ENCODE measurements at places on chromosomes 1 and 21.

GRCh38 chr1:17245816-17246325 is 3.0 kb upstream of the PADI3 start:
- no peak for DNase-seq

- DNase-seq = no peak
These were observed 108.1 kb upstream of the IVNS1ABP start for GRCh38 chr1:185425163-185425562.

- no peak for DNase-seq
These were observed 102.3 kb upstream of the FGGY start for GRCh38 chr1:59194621-59195020.

GRCh38 chr1:60930130-60930529 is 152.2 kb upstream of the NFIA start:
- no peak for DNase-seq

DNA sequence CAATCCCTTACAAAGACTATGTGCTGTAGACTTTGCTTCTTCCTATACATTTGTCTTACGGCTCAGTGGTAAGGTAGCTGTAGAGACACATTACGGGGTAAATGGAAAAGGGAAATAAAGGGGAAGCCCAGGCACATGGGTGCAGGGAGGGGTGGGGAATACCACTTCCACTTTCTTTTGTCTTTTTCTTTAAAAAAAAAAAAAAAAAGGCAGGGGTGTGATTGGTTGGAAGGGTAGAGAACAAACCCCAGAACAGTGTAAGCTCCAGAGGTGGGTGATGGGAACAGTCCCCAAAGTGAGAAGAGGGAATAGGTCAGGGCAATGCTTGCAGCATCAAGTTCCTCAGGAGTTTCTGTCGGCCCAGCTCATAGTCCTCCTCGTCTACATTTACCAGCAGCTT is 3.9 kb downstream of the NIT1 start:
- DNase-seq = no peak

DNA sequence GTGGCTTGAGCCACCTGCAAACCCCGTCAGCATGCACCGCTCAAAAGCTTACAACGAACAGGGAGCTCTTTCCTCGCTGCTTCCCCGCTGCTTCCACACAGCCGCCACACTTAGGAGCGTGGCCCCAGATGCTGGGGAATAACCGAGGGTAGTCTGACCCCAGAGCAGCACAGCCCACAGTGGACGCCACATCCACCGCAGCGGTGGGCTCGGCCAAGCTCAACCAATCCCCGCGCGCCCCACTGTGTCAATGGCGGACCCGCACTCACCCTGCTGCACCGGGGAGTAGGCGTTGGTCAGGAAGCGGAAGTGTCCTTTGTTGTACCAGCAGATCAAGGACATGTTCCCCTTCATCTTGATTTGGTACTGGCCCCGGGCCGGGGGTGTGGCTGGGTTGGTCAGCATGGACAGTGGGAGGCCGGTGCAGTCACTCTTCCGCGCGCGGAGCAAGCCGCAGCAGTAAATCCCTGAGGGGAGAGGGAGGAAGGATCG is 93.5 kb downstream of the PGBD5 start:
- no peak for DNase-seq

- no peak for DNase-seq
These were observed 263.0 kb downstream of the TNR start for GRCh38 chr1:175480343-175480822.

GRCh38 chr1:210074904-210075303 is 136.9 kb downstream of the SYT14 start:
- DNase-seq = no peak

- no peak for DNase-seq
These were observed 83.5 kb upstream of the CDC42BPA start for GRCh38 chr1:227401562-227402342.

- no peak for DNase-seq
These were observed 107.1 kb downstream of the DISP1 start for GRCh38 chr1:222921945-222922344.

- no peak for DNase-seq
These were observed 751 bp downstream of the STUM start for GRCh38 chr1:226549094-226549936.

DNA sequence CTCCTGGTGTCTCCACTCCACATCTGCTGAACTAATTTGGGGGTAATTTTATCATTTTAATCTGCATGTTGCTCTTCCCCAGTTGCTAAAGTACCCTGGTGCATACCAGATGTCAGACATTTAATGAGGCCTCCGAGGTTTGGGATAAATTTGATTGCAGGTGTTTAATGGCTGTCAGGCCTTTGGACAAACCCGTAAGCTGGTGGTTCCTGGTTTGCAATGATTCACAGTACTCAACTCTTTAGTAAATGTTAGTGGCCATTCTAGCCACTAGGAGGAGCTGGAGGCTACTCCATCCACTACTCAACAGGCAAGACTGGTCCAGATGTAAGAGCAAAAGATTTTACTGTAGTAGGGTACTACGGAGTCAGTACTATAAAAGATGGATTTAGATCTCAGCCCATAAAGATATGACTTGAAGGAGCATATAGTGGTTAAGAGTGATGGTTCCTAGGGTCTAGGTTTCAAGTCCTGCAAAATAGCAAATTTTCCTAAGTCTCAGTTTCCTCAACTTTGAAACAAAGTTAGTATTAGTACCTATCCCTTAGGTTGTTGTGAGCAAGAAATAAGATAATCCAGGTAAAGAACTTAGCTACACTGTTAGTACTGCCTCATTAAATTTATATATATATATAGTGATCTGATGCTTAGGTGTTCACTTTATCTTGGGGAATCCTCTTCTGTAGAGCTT is 132.8 kb downstream of the SNX7 start:
- DNase-seq = peak; percentile 39

DNA sequence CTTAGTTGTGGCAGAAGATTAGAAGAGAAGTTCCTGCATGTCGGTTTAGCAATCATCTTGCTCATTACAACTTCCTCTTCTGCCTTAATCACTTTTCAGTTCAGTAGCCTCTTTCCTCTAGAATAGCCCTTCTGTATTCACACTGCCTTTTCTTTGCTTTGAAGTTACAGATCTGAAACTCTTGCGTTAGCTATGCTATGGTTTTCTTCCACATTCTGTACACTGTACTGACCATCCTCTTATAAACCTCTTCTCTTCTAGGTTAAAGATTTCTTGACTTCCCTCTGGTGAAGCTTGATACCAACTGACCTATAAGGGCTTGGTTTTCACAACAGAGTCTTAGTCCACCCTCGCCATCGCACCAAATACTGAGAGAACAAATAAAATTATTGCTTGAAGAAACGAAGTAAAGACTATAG is 35.0 kb downstream of the C21orf91 start:
- DNase-seq = no peak

- no peak for DNase-seq
These were observed 998.6 kb downstream of the TTLL7 start for GRCh38 chr1:83000286-83000685.

DNA sequence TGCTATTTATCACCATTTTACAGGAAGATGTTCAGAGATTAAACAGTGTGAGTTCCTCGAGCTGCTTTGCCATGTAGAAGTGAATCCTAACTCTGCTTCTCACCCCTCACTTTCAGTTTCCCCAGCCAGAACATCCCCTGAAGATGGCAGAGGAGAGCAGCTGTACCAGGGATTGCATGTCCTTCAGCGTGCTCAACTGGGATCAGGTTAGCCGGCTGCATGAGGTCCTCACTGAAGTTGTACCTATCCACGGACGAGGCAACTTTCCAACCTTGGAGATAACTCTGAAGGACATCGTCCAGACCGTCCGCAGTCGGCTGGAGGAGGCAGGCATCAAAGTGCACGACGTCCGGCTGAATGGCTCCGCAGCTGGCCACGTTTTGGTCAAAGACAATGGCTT is 16.9 kb downstream of the TENT5C start:
- DNase-seq = no peak

- DNase-seq = no peak
These were observed 25.9 kb downstream of the RPAP2 start for GRCh38 chr1:92324784-92325183.

DNA sequence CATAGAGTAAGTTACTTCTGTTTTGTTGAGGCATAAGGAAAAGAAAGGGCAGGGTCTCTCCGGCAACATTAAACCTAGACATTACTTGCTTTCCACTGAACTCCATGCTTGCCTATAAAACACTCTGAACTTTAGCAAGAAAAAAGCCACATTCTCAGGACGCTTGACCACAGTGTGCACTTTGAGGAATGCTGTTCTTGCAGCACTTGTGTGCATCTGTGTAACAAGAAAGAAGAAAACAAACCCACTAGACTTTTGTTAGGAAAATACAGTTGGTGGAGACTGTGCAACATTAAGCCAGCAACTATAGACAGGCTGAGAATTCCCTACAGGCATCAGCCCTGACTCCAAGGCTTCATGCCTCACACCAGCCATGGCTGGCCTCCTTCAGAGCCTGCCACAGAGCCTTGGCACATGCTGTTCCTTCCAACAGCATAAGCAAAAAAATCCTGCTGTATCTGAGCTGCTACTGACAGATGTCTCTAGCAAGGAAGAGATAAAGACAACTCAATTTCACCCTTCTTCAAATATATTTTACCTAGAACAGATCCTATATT is 5.8 kb downstream of the PDZK1 start:
- DNase-seq = no peak

- no peak for DNase-seq
These were observed 732 bp downstream of the ABCG1 start for GRCh38 chr21:42219606-42220137.

DNA sequence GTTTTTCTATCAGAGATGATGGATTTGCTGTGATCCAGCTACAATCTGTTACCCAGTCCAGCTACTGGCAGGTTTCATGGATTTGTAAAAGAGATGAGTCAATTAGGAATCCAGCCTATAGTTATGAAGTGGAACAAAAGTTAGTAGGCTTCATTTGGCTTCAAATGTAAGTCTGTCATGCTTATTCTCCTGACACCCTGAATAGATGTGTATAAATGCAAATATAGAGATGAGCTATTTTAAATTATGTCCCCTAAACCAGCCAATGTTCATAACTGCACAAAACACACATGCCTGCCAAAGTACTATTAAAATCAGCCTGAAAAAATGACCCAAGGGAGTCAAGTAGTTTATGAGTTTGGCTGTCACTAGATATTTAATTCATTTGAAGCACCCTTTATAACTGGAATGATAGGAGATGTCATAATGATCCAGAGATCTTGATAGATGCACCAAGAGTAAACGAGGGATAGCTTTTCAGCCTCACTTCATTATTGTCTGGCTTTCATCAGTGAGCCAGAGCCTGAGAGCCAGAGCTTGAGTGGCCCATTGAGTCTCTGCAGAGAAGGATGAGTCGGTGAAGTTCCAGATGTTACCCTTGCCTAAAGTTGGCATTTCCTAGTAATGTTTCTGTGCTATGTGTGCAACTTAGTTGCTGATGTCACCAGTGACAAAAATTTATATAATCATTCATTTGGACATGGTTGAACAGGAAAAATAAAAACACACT is 11.8 kb upstream of the NTMT2 start:
- no peak for DNase-seq

- DNase-seq = no peak
These were observed 106.3 kb downstream of the GALNT2 start for GRCh38 chr1:230173187-230173975.

- DNase-seq = no peak
These were observed 29.3 kb downstream of the NUP133 start for GRCh38 chr1:229478852-229479251.

DNA sequence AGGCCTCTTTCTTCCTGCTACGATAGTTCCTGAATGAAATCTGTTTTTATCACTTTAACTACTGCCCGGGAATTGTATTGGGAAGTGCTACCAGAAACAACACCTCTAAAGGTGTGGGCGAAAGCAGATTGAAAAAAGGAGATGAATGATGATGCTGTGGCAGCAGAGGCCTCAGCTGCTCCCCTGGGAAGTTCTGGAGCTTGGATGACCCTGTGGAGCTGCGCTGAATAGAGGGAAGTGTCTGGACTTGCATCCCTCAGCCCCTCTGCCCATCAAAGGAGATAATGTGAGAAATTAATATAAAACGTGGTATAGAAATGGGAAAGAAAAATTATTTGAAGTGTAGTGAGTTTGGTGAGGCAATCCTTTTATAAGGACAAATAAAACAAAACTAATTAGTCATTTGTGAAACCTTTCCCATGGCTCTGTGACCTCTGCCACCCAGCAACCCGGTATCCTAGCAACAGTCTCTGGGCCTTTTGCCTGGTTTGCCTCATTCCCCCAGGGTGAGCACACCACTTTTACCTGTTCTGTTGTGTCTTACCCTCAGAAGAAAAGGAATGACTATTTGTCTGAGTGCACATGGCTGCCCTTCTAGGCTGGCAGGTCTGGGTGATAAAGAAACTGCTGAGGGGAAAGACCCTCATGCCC is 21.3 kb downstream of the OVAAL start:
- no peak for DNase-seq

DNA sequence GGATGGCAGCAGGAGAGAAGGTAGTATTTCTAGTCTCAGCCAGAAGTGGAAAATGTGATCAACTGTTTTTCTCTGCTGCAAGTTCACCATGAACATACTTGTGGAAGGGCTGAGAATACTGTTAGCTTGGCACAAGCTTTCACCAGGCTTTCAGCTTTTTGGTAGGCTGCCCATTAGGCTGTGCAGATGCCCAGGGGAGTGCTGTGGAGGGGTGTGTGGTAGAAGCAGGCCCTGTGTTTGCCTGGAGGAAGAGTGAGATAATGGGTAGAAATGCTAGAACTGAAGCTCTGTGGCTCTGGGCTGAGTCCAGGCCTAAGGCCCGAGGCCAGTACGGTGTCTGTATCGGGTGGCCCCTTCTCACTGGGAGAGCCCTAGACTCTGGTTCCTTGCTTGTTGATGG is 9.8 kb downstream of the DNAJC6 start:
- no peak for DNase-seq

DNA sequence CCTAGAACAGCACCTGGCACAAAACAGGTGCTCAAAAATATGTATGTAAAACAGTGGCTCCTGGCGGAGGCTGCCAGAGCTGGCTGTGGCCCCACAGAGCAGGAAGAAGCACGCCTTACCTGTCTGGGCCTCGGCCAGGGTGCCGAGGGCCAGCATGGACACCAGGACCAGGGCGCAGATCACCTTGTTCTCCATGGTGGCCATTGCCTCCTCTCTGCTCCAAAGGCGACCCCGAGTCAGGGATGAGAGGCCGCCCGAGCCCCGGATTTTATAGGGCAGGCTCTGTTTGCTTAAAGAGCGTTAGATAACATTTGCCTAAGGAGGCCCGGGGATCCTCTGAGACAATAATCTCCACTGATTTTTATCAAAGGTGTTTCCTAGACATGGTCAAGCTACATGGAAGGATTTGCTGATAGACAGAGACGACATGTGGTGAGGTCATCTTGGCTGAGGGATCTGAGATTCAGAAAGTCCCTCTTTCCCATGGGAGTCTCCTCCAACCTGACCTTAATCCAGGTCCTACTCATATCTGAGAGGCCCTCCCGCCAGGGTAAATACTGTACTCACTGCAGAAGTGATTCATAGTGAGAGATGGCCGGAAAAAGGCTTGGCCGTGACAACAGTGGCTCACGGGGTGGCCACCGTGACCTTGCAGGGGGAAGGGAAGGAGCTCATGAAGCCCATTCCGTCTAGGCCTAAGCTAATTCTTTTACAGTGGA is at the start of gene TFF1:
TSS of gene TFF1 (minus strand) at position 244 of the 719 bp plus-strand sequence. CDS start at position 204, 40 bp downstream.
- DNase-seq = no peak

- DNase-seq = no peak
These were observed 173.2 kb downstream of the COP1 start for GRCh38 chr1:176033881-176034280.

GRCh38 chr1:246572785-246573184 is 6.5 kb downstream of the CNST start:
- DNase-seq = no peak
